Type B pancreatic cell (in vitro differentiated cells): ENCODE measurements at places on chromosomes 5 and 9. TPM values are rescaled to one million over a fixed set of nuclear protein-coding genes. Genes with fewer than 3 reads are reported as not detected.

- no peak for DNase-seq
Observed at GRCh38 chr5:120509053-120509452, 45.0 kb downstream of the PRR16 start.

- no peak for DNase-seq
Observed at GRCh38 chr5:94689908-94690307, 71.4 kb downstream of the SLF1 start.

The CLK4 gene
- total RNA-seq: 21.4 and 42.6 TPM in 2 replicates

The OLFM1 gene
- 8.0 and 9.7 TPM in 2 replicates for total RNA-seq

The KIAA0825 gene
- 3.1 and 4.2 TPM in 2 replicates for total RNA-seq

- DNase-seq: no peak
Observed at GRCh38 chr9:114666401-114666800, 8.8 kb upstream of the TEX53 start.

GRCh38 chr9:26682796-26683496 lies 209.7 kb downstream of the CAAP1 start:
- DNase-seq: no peak

DNA sequence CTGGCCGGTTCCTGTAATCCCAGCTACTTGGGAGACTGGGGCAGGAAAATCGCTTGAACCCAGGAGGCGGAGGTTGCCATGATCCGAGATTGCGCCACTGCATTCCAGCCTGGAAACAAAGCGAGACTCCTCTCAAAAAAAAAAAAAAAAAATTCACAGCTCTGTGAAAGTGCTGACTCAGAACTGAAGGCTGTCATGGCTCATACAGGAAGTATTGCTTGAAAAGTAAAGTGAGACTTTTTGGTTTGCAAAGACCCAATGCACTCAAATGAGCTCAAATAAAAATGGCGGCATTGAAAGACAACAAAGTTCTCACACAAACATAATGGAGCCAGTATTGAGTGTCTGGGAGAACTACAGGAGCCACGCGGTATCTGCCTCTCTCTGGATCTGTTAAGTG lies 202.1 kb downstream of the FBXL7 start:
- DNase-seq: no peak

DNA sequence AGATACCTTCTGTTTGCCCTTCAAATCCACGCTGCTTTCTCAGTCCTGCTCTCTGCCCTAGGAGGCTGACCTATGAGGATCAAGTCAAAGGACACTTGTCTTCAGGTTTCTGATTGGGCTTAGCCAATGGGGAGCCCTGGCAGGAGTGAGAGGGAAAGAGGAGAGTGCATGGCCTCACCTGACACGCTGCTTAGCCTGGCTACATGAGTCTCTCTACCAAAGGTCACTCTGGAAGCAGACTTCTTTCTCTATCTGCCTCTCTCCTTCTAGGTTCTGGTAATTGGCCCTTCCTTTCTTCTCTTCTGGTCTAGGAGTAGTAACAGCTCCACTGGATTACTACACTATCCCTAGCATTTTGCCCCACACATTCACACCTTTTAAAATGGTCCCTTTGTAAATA lies 13.1 kb downstream of the ARSB start:
- DNase-seq: no peak

GRCh38 chr9:110427497-110428104 lies 89.9 kb upstream of the TXNDC8 start:
- no peak for DNase-seq

- DNase-seq: no peak
Observed at GRCh38 chr9:106623558-106623957, 239.4 kb upstream of the ZNF462 start.

The PTGDS gene
- total RNA-seq: 1.4 and 1.7 TPM in 2 replicates

The ZNF462 gene
- 124 and 129 TPM in 2 replicates for total RNA-seq

DNA sequence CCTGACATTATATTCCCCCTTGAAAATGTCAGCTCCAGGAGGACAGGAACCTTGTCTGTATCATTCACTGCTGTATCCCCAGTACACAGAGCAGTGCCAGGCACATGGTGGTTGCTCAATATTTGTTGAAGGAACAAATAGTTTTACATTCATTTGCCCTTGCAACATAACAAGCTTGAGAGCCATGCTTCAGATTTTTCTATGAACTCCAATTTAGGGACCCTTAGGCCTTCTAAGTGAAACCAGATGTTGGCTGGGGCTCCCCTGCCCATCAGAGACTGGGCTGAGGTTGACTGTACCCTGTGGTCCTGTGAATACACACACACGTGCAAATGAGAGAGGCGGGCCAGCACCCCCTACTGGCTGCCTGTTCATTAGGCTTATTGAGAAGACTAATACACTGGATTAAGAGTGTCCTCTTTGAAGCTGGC lies 214.9 kb upstream of the WWC1 start:
- no peak for DNase-seq
